Neural crest cell (in vitro differentiated cells): ENCODE measurements at places on chromosomes 2 and 18.
A peak's percentile ranks its signal among the peaks of the same experiment; 100 is the strongest.

GRCh38 chr2:202583709-202584219, 51.0 kb upstream of the FAM117B start:
- DNase-seq = no peak

GRCh38 chr18:4806331-4806730, 351.2 kb upstream of the DLGAP1 start:
- DNase-seq = no peak

DNA sequence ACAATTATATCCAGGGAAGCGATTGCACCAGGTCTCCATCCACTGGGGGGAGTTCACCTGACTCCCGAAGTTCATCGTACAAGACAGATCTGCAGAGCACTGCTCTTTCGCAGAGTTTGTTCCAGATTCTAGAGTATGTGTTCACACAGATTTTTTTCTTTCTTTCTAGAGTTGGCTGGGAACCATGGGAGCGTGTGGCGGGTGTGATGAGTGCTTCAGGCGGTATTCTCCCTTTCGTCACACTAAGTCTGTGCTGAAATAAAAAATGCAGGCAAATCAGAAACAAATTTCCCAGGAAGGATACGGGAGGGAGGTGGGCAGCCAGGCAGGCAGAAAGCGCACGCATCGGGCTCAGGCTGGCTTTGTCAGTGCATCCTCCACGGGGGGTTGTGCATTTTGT, 129.8 kb upstream of the SOX11 start:
- no peak for DNase-seq

- DNase-seq = no peak
Measured at GRCh38 chr2:219369447-219369861, 18.3 kb downstream of the DNPEP start.

GRCh38 chr18:74197705-74198341, 49.5 kb downstream of the TIMM21 start:
- no peak for DNase-seq

GRCh38 chr2:73341039-73341438, 44.6 kb upstream of the ALMS1 start:
- no peak for DNase-seq

GRCh38 chr2:217787160-217787877, 215.5 kb downstream of the TNS1 start:
- no peak for DNase-seq

- no peak for DNase-seq
Measured at GRCh38 chr2:142944264-142944663, 66.8 kb downstream of the KYNU start.

- DNase-seq = no peak
Measured at GRCh38 chr2:45973426-45973825, 322.0 kb downstream of the PRKCE start.

DNA sequence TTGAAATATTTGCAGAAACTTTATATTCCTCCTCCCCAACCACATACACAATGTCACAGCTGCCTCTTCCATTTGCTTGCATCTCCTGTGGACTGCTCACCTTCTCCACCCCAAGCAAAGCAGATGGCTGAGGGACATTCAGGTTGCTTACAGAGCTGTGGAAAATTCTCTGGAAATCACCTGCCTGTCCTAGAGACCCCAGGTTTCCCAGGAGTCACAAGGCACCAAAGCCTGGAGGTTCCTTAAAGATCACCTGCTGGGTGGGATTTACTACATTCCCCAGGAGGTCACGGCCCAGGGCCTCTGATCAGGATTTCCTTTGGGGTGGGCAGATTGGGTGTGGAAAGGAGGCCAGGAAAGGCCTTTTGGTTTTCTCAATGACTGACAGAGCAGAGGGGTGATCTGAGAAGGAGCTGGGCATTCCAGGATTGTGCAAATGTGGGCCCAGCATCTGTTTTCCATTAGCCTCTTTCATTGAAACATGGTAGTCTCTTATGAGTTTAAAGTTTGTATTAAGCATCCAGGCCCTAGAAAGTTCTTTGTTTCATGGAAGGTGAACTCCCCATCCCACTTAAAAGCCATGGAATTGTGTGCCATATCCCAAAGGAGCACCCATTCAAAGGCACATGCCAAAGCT, 410.7 kb upstream of the TNP1 start:
- no peak for DNase-seq

DNA sequence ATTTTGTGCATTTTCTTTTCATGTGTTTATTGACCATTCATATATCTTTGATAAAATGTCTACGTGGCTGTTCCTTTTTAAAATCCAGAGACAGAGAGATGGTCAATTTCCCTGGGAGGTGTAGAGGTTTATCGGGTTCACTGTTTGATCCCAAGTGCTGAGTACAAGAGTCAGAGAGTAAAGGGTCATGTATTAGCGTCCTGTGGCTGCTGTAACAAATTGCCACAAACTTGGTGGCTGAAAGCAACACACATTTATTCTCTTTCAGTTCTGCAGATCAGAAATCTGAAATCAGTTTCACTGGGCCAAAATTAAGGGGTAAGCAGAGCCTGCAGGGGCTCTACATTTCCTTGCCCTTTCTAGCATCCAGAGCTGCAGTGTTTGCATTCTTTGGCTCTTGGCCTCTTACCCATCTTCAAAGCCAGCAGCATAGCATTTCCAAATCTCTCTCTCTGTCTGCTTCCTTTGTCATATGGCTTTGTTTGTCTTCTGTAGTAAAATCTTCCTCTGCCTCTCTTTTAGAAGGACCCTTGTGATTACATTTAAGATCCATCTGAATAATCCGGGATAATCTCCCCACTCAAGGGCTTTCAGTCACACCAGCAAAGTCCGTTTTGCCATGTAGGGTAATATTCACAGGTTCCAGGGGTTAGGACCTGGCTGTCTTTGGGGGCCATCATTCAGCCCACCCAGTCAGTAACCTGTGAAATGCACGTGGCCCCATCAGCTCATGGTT, 49.9 kb downstream of the TMEM17 start:
- no peak for DNase-seq

GRCh38 chr2:6730003-6730402, 135.7 kb downstream of the CMPK2 start:
- DNase-seq = no peak

DNA sequence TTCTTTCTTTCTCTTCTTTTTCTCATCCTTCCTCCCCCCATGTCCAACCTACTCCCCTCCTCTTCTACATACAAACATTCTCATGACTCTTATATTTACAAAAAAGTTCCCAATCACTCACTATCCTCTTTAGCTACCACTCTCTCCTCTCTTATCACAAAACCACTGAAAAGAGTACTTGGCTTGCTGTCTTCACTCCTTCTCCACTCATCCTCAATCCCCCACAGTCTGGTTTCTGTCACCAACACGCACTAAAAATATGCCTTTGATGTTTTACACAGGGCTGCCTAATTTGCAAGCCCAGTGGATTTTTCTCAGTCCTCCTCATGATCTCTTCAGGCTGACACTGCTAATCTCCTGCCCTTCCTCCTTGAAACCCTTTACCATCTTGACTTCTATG, 159.5 kb downstream of the TNS1 start:
- no peak for DNase-seq

- no peak for DNase-seq
Measured at GRCh38 chr2:210480079-210480478, 3.5 kb upstream of the LANCL1 start.

DNA sequence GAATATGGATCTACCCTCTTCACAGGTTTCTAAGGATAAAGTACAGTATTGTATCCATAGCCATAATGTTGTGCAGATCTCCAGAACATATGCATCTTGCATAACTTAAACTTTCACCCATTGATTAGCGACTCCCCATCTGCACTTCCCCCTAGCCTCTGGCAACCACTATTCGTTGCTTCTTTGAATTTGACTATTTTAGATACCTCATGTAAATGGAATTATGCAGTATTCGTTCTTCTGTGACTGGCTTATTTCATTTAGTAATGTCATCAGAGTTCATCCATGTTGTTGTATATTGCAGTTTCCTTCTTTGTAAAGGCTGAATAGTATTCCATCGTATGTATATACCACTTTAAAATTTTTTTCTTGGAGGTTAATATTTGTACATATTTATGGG, 128.9 kb downstream of the SMAD7 start:
- no peak for DNase-seq

DNA sequence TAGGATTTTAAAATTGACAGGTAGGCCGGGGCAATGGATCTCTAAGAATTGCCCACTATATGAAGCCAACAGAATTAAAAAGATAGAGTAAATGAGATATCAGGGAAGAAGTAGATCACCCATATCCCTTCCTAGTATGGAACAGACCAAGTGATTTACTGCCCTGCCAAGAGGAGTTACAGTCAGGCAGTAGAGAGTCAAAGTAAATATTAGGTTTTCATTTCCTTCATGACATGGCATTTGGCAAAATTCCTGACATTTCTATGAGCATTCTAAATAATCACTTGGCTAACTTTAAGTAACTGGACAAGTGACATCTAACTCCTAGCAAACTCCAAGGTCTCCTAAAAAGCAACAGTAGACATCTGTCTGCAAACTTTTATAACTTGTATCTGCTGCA, 33.5 kb downstream of the GALNT5 start:
- no peak for DNase-seq

DNA sequence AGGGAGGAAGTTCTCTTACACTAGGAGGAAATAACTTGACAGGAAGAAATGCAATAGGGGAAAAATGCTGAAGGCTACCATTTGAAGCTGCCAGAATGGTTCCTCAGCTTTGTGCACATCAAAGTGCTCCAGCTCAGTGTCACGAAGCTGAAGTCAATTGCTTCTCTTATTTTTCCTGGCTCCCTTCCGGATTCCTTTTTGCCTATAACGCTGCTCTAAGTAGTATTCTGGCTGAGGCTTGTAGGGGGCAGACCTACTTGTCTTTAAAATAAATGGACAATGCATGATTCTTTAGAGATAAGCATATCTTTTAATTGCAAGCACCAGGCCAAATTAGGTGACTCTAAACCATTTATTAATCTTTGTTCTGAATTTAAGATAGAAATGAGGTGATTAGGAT, 60.3 kb upstream of the SCN1A start:
- no peak for DNase-seq

DNA sequence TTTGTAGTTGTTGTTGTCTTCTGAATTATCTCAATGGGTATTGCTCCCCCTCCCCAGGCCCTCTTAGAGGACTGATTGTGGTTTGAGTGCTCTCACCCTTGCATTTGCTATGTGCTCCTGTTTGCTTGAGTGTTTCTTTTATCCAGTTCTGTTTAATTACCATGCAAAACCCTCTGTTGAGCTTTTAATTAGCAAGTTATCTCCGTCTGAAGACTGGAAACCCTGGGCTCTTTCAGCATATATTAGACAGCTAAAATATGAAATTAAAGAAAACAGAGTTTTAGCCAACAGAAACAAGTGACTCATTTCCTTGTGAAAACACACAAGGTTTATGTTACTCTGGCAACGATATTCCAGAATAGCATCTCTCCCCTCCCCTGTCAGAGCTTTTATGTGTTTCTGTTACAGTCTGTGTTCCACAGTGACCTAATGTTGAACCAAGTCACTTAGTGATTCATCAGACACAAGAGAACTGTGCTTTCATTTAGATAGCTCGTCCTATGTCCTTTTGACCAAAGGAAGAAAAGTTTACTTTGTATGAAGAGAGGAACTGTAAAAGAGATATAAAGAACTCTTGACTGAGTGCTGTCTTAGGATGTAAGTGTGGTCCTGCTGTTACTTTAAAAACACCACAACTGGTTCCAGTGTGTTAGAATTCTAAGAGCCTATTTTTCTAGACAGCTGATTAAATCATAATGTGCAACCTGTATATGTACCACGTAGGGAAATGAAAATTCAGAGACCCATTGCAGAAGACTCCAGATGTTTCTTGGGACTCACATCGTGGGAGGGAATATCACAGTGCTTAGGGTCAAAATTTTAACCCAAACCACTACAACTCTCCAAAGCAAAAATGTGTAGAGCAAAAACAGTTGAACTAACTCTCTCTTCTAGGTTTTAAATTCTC, 172.8 kb upstream of the RBMS1 start:
- no peak for DNase-seq

DNA sequence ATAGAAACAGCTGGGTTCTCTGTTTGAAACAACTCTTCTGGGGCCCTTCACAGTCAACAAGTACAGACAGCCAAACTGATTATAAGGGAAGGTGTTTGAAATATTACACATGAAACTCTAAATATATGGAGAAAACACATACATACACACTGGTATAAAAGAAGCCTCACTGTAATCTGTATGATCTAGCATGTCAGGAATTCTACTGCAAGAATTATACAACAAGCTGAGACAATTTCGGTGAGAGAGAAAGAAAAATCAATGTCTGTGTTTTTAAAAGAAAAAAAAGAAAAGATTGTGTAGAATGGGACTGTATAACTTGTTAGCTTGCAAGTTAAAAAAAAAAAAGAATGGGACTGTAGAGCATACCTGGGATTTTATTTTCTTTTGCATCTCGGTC, 26.3 kb downstream of the IRS1 start:
- DNase-seq = no peak

DNA sequence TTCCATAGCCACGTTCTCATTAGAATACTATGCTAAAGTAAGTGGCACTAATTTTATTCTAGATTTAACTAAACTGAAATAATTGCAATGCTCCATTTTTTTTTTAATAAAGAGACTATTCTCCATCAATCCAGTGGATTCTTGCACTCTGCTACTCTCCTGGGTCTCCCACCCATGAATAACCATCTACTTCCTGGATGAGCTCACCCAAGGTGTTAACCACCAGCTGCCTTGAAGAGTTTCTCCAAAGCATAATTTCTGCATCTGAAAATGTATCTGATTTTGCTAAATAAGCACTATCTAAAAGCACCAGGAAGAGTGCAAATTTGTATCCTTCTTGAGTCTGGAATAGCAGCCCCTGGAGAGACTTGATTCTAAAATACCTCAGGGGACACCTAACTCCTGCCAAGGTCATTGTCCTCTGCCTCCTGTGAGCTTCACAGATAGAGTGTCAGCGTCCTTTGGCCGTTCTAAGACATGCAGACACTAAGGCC, 41.6 kb upstream of the SH3BP4 start:
- DNase-seq = no peak

DNA sequence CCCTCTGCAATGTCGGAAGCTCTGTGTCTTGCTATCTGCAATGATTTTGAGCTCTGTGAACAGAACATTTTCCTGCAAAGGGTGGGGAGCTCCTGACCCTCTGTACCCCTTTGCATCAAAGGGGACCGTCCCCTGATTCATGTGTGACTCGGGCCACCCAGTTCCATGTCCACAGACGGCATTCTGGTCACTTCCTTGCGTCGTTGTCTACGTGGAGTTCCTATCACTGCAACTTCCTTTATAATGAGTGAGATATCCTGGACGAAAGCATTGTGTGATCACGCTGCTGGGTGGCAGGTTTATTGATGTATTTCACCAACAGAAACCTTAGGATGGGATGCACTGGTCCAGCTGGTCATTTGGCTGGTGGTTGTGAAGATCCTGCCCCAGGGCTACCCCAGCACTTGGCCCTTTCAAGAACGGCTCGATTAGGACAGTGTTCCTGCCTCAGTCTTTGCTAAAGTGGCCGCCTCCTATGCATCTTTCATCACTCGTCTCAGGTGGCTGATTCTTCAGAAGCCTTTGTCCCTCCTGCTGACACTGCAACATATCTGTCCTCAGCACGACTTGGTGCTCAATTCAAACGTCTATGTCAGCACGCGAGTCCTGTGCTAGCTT, 202.7 kb downstream of the ACKR3 start:
- DNase-seq = no peak

- DNase-seq = peak; percentile 9
Measured at GRCh38 chr2:209425471-209426071, 1.7 kb downstream of the MAP2 start.
